ENCODE measurements at places on chromosomes 3 and 15.
A peak's percentile ranks its signal among the peaks of the same experiment; 100 is the strongest.

GRCh38 chr15:73905225-73905827 lies 20.9 kb upstream of the LOXL1 start:
- no peak for DNase-seq

DNA sequence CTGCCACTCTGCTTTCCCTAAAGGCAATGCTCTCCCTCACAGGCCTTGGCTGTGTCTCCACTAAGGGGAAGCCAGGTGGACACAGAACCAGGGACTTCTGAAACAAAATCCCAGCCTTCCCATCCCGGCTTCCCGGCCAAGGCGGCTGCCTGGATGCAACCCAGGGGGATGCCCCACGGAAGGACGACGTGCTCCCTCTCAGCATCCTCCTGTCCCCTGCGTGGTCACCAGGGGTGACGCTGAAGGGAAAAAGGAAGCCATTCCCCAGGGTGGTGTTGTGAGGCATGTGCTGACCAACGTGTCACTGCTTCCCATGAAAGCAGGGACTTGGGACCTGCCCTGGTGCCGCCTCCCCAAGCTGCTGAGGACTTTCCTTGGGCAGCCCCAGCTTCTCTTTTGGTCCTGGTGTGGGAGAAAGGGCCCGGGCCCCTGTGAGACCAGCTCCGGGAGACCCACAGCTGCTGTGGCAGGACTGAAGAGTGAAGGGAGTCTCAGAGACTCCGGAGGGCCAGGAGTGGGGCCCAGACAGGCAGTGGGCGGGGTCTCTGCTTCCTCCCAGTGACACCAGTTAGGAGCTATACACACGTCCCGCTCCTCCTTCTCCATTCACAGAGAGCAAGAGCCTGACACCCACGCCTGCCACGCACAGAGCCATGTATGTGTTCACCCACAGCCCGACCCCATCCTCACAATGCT lies 139.2 kb downstream of the NUP210 start:
- no peak for DNase-seq

- no peak for DNase-seq
These were observed 252.9 kb upstream of the CBLB start for GRCh38 chr3:106121491-106122289.

DNA sequence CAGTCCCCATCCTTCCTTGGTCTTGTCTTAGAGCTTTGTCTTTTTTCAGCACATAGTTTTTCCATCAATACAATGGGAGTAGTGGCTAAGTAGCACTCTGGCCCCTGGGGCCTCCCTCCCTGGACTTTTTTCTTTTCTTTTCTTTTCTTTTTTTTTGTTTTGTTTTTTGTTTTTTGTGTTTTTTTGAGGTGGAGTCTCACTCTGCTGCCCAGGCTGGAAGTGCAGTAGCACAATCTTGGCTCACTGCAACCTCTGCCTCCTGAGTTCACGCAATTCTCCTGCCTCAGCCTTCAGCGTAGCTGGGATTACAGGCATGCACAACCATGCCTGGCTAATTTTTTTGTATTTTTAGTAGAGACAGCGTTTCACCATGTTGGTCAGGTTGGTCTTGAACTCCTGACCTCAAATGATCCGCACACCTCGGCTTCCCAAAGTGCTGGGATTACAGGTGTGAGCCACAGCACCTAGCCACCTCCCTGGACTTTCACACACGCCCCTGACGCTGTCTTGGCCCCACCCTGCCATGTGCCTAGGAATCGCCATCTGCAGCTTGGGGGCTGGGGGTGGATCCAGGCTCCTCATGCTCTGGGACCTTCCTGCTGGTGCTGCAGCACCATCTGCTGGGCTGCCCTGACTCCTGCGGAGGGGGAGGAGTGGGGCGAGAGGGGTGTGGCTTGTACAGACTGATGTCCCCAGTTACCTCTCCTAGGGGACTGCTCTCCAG lies 2.8 kb downstream of the C15orf39 start:
- peak; percentile 86 for DNase-seq

DNA sequence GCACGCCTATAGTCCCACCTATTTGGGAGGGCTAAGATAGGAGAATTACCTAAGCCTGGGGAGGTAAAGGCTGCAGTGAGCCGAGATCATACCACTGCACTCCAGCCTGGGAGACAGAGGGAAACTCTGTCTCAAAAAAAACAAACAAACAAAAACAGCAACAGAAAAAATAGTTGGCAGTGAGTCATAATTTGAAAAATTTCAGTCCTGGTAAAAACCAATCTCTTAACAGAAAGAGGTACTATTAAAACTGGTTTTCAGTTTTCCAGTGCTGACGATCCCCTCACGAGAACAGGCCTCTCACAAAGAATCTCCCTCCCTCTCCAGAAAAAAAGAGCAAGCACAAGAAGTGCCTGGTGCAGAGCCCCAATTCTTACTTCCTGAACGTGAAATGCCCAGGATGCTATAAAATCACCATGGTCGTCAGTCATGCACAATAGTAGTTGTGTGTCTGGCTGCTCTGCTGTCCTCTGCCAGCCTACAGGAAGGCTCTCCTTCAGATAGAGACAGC lies 22.8 kb upstream of the MAP4 start:
- peak; percentile 28 for DNase-seq

- no peak for DNase-seq
These were observed 38.3 kb downstream of the SAXO2 start for GRCh38 chr15:82300883-82301282.

- DNase-seq: peak; percentile 54
These were observed 1.3 kb downstream of the GMPS start for GRCh38 chr3:155871746-155872158.

DNA sequence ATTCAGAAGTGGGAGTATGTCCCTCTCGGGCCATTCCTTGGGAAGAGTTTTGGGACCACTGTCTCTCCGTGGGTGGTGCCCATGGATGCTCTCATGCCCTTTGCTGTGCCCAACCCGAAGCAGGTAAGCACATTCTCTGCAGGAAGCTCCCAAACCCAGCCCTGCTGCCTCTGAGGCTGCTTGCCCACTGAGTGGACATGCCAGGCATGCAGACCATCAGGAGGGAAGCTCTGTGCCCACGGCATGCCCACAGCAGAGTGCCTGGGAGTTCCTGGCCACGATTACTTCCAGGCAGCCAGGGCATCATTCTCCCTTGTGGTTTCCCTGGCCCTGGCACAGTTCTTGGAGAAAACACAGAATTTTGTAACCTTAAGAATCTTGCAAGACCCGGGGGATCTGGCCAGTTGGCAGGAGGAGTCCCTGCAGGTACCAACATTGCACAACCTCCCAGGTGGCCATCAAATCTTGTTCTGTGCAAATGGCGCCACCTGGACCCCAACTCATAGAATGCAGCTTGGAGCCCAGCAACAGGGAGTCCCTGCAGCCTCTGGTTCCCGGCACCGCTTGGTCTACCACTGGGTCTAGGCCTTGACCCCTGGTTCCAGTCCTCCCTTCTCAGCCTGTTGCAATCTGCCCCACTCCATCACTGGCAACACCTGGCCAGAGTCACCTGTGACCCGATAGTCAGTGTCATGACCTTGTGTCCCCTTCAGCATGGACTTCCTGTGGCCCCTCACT lies 20.4 kb downstream of the FAH start:
- DNase-seq: peak; percentile 48

- no peak for DNase-seq
These were observed 1.1 kb upstream of the SETD5 start for GRCh38 chr3:9396301-9396631.

DNA sequence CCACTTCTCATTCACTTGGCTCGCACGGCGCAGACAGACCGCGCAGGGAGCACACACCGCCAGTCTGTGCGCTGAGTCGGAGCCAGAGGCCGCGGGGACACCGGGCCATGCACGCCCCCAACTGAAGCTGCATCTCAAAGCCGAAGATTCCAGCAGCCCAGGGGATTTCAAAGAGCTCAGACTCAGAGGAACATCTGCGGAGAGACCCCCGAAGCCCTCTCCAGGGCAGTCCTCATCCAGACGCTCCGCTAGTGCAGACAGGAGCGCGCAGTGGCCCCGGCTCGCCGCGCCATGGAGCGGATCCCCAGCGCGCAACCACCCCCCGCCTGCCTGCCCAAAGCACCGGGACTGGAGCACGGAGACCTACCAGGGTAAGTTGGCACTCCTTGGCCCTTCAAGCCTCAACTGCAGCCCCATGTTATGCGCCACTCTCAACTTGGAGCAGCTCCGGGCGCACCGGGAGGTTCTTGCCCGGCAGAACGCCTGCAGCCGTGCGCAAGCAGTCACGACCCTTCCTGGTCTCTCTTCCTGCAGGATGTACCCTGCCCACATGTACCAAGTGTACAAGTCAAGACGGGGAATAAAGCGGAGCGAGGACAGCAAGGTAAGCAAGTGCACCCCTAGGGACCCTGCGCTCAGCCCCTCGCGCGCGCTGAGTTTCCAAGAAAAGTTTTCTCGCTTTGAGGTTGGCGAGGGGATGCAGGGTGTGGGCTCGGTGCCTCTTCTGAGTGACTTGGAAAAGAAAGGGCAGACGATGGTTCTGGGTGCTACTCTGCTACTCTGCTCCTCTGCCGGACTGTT lies at the start of gene BHLHE40:
Gene BHLHE40 (plus strand): TSS at position 10 of the 801 bp plus-strand sequence. CDS start 282 bp downstream, at position 292.
- DNase-seq: no peak

DNA sequence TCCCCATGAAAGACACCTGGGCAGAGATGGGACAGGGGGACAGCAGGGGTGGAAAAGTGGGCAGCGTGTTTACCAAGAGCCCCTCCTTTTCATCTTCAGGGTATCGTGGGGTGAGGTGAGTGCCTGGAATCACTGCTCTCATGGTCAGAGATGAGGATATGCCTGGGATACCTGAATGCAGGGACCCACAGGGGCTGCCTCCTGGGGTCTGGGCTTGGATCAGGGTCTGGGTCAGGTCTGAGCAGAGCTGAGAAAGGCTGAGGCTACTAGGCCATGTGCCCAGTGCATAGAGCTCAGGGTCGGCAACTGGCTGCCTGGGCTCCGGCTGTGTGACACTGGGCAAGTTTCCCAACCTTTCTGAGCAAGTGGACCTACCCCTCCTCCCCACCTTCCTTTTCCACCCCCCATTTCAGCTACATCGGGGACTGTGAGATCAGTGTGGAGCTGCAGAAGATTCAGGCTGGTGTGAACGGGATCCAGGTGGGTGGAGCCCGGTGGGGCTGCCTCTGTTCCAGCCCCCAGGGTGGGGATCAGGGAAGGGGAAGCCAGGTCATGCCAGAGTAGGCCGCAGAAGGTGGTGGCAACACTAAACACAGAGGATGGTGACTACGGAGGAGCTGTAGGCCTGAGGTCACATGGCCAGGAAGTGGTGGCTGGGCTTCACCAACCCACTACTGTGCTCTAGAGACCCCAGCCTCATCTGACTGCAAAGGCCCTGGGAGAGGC lies 24.5 kb downstream of the ESYT3 start:
- no peak for DNase-seq

- no peak for DNase-seq
These were observed 2.3 kb upstream of the FEM1B start for GRCh38 chr15:68275165-68275746.

GRCh38 chr15:60912984-60913697 lies 316.0 kb downstream of the RORA start:
- DNase-seq: peak; percentile 54

DNA sequence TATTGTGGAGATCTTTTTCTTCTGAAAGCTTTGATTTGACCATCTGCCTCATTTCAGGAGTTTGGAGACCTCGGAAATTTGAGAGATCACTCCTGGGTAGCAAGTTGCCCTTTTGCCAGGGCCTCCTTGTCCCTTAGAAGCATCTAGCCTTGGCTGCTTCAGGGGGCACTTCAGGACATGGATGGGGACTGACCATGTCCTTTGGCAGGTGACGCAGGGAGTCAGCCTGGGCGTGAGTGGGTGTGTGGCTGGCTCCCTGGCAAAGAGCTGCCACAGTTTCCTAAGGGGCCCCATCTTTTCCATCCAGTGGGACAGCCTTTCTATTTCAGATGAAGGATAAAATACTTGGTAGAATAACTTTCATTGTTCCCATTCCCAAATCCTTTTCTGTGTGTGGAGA lies 27.6 kb downstream of the EEFSEC start:
- no peak for DNase-seq

- DNase-seq: no peak
These were observed 20.6 kb upstream of the ADCY5 start for GRCh38 chr3:123469323-123469995.

DNA sequence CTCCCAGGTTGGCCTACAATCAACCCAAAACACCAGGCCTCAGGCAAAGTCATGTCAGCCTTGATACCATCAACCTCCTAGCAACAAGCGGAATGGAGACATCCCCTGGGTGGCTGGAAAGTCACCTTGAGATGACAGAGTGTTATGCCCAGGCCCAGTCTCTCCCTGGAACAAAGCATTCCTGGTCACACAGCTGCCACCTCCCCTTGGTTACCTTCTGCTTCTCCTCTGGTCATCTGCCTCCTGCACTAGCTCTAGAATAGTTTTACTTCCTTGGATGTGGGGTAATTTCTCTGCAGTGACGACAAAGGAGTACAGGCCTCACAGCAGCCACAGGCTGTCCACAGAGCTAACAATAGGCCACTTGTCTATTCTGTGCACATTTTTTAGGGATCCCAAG lies 114.9 kb downstream of the RFTN1 start:
- DNase-seq: no peak

Data from midbrain (tissue), 1 donor.